ENCODE measurements at places on chromosomes 1 and 21.
A peak's percentile ranks its signal among the peaks of the same experiment; 100 is the strongest.

GRCh38 chr1:208025031-208025430, 114.1 kb upstream of the CD34 start:
- no peak for DNase-seq

- DNase-seq = no peak
Observed at GRCh38 chr21:29261555-29262540, 36.9 kb upstream of the BACH1 start.

- DNase-seq = peak; percentile 71
Observed at GRCh38 chr1:19338323-19338762, 26.2 kb downstream of the SLC66A1 start.

- DNase-seq = no peak
Observed at GRCh38 chr1:17639703-17640340, 100.3 kb downstream of the ARHGEF10L start.

GRCh38 chr1:247472035-247472434, 14.1 kb upstream of the OR2B11 start:
- no peak for DNase-seq

DNA sequence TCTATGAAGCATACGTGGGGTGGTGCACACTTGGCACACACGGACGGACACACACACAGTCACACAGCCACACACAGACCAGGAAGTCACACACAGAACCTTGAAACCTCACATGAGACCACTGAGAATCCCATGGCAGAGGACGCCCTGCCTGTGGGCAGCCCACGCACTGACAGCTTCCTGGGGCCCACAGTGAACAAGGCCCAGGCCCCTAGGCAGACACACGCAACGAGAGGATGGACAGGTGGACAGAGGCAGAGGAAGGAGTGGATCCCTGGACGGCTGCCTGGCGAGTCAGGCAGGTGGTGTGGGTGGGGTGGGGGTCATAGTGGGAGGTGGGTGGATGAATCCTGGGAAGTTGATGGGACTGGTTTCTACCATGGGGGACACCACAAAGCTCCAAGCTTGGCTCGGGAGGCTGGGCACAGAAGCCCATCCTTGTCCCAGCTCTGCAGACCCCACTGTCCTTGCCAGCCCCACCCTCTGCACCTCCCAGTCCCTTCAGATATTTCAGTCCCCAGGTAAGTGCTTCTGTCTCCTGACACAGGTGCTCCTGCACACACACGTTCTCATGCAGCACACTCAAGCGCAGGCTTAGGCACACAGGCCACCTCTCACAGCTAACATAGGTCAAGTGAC, 49.1 kb downstream of the WNT9A start:
- DNase-seq = no peak

- peak; percentile 2 for DNase-seq
Observed at GRCh38 chr1:176119549-176119948, 87.5 kb downstream of the COP1 start.

DNA sequence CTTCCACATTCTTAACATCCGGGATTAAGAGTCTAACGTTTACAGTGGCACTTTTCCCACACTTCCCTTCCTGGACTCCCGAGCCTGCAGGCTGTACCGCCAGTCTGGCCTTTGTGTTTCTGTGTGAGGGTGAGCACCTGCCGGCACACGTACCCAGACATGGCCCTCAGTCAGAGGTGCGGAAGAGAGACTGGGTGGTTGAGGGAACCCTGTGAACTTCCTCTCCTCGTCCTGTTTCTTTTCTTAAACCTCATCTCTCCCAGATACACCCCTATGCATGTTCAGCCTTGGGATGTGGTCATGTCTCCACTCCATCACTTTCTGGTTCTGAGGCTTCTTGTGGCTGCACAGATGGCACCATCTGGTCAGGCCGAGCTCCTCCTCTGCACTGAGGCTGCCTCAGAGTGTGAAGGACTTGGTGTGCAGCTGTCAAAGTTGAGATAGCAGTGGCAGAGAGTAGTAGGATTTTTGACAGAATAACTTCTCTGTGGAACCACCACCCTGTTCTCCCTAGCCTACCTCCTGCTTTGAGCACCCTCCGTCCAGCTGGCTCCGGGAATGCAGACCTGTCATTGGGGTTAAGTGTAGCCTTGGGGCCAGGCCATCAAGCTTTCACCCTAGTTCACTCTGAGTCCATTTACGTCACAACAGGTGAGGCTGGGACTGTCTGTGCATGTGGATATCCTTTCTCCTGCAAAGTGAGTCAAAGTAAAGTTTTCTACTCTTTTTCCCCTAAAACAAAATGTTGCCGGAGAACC, 31.4 kb downstream of the VASH2 start:
- peak; percentile 36 for DNase-seq

DNA sequence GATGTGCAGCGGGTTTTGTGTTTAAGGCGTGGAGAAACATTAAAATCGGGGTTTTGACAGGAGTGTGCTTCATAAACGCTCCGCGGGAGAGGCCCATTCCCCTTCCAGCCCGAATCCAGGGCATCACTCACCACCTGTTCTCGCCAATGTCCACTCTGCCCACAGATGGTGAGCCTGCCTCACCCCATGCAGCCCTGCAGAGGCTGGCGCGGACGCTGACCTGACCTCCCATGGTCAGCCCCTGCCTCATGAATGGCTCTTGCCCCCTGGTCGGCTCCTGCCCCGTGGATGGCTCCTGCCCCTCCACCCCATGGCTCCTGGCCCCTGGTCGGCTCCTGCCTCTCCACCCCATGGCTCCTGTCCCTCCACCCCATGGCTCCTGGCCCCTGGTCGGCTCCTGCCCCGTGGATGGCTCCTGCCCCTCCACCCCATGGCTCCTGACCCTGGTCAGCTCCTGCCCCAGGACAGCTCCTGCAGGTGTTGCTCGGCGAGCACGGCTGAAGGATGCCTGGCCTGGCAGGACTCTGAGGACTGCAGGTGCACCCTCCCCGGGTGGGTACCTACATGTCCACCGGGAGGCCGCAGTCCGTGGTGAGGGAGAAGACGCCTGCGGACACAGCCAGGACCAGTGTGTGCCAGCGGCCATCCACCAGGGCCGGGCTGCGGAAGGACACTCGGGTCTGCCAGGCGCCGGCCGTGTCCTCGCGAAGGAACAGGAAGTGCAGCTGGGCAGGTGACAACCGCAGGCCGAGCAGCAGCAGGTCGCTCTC, 6.7 kb downstream of the KRTAP10-1 start:
- no peak for DNase-seq

DNA sequence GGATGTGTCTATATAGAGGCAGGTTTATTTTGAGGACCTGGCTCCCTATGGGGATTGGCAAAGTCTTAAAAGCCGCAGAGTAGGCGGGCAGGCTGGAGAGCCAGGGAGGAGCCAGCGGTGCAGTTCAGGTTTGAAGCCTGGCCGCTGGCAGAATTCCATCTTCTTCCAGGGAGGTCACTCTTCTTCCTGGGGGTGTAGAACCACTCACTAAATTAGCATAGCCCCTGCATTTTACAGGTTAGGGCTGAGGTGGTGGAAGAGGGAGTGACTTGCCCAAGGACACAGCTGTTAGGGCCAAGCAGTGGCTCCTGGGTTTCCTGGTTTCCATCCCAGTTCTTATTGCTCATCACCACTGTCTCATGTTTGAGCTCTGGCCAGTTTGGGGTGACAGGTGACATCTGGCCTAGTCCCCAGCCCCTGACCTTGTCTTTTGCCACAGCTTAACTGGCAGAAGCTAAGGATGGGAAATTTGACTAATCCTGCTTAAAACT, 1.4 kb downstream of the PINK1 start:
- no peak for DNase-seq

DNA sequence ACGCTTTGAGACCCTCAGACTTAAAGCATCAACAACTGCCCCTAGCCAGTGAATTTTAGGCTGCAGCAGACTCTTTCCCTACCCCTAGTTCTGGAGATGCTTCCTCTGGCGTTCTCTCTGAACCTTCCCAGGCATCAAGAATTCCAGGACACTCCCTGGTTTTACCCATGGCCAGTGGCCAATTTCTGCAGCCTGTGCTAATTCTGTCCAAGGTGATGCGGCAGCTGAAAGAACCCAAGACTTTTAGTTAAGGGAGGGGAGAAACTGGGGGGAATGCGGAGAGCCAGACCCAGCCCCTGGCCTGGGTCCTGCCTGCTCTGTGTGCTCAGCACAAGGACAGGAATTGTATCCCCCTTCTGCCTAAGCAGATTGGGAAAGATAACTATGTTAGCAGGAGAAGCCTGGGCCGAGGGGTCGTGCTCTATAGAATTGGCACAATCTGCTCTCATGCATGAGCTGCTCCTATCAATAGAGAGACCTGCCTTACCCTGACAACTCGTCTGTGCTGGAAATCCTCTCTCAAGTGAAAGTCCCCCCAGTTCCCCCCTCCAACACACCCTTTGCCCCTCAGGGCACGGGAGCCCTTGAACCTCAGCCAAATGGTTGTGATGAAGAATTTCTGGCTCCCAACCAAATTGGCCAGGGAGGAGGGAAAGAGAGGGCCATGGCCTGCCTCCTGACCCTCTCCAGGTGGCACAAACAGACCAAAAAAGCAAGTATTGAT, 5.4 kb upstream of the GJA8 start:
- no peak for DNase-seq

DNA sequence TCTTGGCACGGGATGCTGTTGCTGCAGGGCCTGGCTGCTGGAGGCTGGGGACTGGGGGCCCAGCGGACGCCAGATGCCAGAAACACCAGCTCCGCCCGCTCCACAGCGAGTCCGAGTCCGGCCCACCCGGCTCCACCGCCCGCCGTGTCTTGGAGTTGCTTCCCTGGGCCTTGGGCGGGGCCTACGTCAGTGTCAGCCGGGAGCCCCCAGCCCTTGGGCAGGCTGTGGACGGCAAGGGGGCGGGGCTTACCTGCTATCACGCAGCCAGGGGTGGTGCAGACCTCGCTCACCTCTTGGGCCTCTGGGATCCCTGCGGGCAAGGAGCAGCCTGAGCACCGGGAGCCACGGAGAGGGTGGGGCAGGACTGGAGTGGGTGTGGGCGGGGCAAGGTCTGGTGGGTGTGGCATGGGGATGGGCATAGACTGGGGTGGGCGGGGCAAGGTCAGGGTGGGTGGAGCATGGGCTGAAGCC, 21.8 kb downstream of the MMEL1 start:
- DNase-seq = no peak

DNA sequence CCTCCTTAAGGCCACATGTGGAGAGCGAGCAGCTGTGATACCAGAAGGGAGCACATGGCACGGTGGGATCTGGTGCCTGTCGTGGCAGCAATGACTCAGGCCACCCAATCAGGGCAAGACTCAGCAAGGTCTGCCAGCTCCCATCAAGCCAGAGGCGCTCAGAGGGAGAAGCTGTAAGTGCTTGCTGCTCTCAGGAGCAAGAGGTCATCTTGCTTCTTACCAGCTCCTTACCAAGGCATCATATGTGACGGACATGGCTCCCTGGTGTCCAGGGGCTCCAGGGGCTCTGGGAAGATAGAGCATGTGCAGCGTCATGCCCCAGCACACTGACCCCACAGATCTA, 72.9 kb downstream of the ITPKB start:
- DNase-seq = no peak

GRCh38 chr1:98904684-98905083, 100.0 kb downstream of the PLPPR5 start:
- no peak for DNase-seq

- no peak for DNase-seq
Observed at GRCh38 chr1:206685769-206686477, 1.2 kb downstream of the MAPKAPK2 start.

DNA sequence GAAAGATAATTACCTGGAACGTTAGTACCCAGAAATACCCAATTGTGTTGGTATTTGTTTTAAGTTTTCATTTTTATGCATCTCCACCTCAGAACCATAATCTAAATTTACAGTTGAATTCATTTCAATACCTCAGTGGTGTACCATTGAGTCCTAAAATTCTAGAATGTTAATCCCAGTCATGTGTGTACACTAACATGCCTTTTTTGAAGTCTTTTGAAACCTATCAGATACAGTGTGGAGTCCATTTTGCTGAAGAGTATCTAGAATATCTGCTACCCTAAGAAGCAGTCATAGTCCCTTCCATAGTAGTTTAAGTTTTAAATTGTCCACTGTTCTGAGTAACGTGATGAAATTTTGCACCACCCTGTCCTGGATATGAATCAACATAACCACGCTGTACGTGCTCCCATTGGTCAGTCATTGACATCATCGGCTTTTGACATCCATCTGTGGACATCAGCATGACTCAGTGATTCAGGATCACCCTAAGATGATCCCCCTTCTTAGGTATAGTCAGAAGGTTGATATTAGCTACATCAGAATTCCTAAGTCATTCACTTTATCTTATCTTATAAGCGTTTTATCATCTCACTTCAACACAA, 7.5 kb upstream of the ASH1L start:
- DNase-seq = no peak

GRCh38 chr1:218516526-218516925, 171.4 kb downstream of the TGFB2 start:
- DNase-seq = no peak

GRCh38 chr1:160080381-160081100, 797 bp upstream of the KCNJ9 start:
- DNase-seq = no peak

DNA sequence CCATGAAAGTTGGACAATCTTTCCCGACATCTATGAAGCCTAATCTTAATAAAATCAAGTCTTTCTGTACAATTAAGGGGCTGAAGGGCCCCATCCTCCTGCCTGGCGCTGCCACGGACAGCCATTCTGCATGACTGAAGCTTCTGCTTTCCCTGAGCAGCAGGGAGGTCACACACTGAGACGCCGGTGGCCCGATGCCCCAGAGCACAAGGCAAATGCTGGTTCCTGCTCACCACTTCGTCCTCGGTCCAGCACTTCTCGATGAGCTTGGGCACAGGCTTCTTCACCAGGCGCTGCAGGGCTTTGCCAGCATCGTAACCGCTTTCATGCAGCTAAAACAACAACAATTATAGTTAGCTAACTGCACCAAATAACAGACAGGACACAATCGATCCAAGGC, 147.8 kb downstream of the SLC45A1 start:
- no peak for DNase-seq

GRCh38 chr1:183804916-183805841, at the start of gene RGL1:
Gene RGL1, plus strand, starts transcription at chr1:183805120. Its CDS starts 178 bp downstream, at chr1:183805298.
- peak; percentile 39 for DNase-seq

DNA sequence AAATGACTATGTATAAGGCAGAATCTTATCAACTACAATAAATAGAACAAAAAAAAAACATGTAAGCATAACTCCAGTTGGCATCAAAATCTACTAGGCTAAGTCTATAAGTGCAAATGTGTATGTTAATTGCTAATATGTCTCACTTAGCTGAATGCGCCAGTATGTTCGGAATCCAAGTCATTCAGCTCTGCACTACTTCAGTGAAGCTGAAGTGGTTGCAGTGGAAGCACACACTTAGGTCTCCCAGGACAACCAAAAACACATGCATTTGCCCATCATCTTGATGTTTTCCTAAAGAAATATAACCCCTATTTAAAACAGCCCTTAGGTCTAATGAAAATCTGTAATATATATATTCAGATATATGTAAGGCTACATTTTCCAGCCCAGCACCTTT, 41.0 kb upstream of the RGS2 start:
- no peak for DNase-seq

- no peak for DNase-seq
Observed at GRCh38 chr1:109985247-109986053, 885 bp downstream of the AHCYL1 start.

- DNase-seq = no peak
Observed at GRCh38 chr1:225466848-225467192, 39.0 kb upstream of the LBR start.

GRCh38 chr1:186577216-186577615, 103.0 kb downstream of the PTGS2 start:
- DNase-seq = no peak

- no peak for DNase-seq
Observed at GRCh38 chr1:89261926-89262515, 10.6 kb downstream of the GBP5 start.

GRCh38 chr1:226862890-226863289, 7.5 kb upstream of the PSEN2 start:
- no peak for DNase-seq

GRCh38 chr21:17699524-17700189, 87.0 kb upstream of the BTG3 start:
- no peak for DNase-seq

GRCh38 chr1:170661646-170662411, 2.1 kb upstream of the PRRX1 start:
- DNase-seq = no peak

Data from NCI-H1694 (cell line).